Effector CD4-positive, alpha-beta T cell (primary cell): ENCODE measurements at places on chromosomes 4 and X.
A peak's percentile ranks its signal among the peaks of the same experiment; 100 is the strongest.

GRCh38 chr4:108941904-108942430 lies 179.1 kb upstream of the ETNPPL start:
- DNase-seq: no peak

GRCh38 chr4:74473155-74473811 lies 28.3 kb downstream of the AREG start:
- no peak for DNase-seq

DNA sequence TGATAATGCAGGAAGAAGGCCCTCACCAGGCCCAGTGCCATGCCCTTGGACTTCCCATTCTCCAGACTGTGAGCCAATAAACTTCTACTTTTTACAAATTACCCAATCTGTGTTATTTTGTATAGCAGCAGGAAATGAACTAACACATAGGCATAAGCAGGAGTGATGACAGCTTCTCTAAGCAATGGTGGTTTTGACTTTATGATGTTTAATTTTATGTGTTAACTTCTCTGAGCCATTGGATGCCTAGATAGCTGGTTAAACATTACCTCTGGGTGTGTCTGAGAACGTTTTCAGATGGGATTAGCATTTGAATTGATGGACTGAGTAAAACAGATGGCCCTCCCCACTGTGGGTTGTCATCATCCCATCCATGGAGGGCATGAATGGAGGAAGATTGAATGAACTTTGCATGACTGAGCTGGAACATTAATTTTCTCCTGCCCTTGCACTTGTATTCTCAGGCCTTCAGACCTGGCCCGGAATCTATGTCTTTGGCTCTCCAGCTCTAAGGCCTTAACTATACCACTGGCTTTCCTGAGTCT lies 13.9 kb upstream of the PDLIM3 start:
- no peak for DNase-seq

GRCh38 chrX:153800177-153800722 lies 5.8 kb downstream of the SSR4 start:
- DNase-seq: no peak

DNA sequence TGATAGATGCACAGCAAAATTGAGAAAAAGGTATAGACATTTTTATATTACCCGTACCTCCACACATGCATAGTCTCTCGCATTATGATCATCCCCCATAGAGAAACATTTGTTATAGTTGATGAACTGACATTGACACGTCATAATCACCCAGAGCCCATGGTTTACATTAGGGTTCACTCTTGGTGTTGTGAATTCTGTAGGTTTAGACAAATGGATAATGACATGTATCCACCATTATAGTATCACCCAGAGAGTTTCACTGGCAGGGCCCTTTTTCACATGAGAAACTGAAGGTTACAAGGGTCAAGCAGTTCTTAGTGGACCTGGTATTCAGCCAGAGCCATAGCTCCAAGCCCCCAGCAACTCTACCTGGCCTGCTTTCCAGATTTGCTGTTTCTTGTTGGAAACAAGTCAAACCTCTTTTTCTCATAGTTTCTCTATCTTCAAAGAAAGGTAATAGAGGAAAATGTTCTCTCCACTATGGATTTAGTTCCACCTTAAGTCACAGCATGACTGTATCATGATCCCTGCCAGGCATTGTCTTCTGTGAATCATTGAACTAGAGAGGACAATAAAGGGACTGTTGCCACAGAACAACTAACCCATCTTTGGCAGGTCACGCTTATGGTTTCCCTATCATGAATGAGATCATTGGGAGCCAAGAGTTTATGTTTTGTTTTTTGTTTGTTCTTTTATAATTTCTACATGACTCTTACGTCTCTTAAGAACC lies 64.0 kb downstream of the HHIP start:
- no peak for DNase-seq

GRCh38 chrX:72262077-72262476 lies 15.0 kb downstream of the RPS4X start:
- DNase-seq: no peak

GRCh38 chr4:73005514-73005913 lies 64.0 kb downstream of the COX18 start:
- no peak for DNase-seq

DNA sequence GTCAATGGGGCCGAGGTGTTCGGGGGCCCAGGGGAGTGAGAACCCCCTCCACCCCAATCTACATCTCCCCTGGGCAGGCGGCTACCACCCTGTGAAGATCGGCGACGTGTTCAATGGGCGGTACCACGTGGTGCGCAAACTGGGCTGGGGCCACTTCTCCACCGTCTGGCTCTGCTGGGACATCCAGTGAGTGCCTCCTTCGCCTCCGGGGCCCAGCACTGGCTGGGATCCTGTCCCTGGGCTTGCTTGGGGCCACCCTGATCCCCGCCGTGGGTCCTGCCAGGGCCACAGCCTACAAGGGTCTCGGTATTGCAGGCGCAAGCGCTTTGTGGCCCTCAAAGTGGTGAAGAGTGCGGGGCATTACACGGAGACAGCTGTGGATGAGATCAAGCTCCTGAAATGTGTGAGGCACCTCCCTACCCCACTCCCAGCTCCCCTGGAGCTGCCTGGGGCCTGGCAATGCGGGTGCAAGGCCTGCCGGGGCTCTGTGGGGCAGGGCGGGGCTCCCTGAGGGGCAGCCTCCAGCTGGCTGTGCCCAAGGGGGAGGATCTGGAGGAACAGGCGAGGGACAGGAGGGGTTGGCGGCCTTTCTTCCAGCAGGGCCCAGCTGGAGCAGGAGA lies 697 bp downstream of the SRPK3 start:
- no peak for DNase-seq

DNA sequence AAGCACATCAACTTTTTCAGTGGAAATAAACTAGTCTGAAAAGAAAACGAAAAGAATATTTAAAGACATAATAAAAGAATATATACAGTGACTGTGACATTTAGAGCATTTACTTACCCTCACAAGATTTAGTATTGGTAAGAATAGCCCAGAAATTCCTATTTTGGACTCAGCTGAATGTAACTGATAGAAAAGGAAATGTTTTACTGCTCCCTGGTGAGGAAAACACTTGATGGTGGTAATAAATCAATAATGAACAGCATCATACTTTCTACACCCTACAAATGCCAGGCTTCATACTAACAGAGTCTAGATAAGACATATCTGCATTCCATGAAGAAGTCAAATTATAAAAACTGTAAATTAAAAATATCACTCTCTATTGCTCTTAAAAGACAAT lies 753.5 kb upstream of the PCDH10 start:
- no peak for DNase-seq

DNA sequence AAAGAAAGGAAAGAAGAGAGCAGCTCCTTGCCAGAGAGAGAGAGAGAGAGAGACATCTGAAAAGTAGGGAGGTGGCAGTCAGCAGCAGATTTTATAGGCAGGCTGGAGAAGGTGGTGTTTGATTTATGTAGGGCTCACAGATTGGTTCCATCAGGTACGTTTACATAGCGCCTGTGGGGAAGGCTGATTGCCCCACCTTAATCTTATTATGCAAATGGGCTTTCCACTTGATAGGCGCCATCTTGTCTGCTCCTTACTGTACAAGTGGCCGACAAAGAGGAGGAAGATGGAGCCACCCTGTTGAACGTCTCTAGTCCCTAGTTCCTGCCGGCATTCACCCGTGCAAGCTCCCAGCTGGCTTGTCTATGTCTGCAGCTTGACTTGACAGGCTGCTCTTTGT lies 49.1 kb upstream of the DHRSX start:
- no peak for DNase-seq

- no peak for DNase-seq
These were observed 14.6 kb downstream of the PSAPL1 start for GRCh38 chr4:7419961-7420660.

- DNase-seq: no peak
These were observed 30.8 kb downstream of the NOP14 start for GRCh38 chr4:2932321-2932950.

- no peak for DNase-seq
These were observed 41.0 kb downstream of the IRF2 start for GRCh38 chr4:184433258-184433892.

- no peak for DNase-seq
These were observed 98.8 kb upstream of the STX18 start for GRCh38 chr4:4640692-4641091.

DNA sequence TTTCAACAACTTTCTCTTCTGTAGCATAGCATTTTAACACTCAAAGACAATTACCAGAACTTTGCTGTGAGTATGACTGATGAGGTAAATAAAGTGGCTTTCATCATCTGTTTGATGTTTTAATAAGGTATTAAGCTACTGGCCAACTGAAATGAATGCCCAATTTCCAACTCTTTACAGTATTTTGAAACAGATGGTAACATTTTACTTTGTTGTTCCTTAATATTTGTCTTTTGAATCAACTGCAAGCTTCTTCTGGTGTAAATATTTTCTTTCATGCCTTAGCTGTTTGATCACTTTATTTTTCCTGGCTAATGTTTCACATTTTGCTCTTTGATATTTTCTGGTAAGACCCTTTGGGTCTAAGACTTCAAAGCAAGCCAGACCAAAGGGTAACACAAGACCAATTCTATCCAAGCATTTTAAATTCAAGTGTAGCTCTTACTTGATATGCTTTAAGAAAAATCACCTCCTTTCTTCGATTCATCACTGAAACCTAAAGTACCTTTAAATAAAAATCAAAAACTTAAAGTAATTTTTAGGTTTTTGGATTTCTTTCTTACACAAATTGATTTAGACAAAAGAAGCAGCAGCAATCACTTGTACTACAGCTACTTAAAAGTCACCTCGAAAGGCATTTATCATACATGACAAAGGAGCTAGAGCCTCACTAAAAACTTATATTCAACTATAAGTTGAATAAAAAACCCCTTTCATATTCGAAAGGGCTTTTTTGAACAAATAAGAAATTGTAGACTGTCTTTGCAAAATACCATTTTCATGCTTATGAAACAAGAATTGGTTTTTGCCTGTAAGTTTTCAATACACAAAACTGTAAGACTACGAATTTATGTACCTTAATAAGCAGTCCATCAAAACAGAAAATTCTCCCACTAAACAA lies 57.6 kb downstream of the TBCK start:
- no peak for DNase-seq

DNA sequence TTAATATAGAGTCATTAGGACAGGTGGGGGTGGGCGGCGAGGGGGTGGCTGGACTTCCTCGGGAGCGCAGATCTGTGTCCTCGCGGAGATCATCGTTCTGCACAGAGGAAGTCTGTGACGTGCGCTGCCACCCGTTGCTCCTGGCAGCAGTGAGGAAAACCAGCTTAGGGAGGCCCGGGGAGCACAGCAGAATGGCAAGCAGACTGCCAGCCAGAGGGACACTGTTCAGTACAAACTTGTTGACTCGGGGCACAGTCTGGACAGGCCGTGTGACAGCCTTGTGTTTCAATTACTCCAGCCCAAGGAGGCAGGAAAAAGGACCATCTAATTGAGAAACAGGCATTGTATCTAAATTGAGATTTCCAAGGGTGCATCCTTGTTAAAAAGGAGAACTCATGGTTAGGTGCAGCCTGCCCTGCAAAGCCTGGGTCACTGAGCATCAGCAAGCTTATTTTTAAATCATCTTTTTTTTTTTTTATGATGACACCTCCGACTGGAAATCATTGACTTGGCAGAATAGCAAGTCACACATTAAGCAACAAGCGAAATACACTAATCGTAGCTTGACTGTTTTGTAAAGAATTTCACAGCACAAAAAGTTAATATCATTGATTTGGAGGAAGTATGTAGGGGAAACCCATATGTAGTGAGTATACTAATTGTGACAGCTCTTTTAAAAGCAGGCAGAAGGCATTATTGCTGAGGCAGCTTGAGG lies 512.0 kb upstream of the FAT1 start:
- no peak for DNase-seq

DNA sequence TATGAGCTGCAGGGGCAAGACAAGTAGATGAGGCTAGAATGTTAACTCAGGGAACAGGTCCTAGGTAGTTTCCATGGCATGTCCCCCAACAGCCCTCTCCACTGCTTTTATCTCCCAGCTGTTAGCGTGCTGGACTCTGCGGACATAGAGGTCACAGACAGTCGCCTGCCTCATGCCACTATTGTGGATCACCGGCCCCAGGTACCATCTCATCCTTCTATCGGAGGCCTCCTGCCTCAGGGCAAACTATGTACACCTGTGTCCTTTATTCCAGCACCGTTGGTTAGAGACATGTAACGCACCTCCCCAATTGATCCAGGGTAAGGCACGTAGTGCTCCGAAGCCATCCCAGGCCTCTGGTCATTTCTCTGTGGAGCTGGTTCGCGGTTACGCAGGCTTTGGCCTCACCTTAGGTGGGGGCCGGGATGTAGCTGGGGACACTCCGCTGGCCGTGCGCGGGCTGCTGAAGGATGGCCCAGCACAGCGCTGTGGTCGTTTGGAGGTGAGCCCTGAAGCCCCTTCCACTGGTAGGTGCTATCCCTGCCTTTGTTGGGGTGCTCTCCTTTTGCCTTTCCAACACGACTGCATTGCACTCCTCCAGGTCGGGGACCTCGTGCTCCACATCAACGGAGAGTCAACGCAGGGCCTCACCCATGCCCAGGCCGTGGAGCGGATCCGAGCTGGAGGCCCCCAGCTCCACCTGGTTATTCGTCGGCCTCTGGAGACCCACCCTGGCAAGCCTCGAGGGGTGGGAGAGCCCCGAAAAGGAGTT lies 2.2 kb downstream of the MAGIX start:
- no peak for DNase-seq

- no peak for DNase-seq
These were observed 126.6 kb downstream of the PLS3 start for GRCh38 chrX:115687595-115687994.

DNA sequence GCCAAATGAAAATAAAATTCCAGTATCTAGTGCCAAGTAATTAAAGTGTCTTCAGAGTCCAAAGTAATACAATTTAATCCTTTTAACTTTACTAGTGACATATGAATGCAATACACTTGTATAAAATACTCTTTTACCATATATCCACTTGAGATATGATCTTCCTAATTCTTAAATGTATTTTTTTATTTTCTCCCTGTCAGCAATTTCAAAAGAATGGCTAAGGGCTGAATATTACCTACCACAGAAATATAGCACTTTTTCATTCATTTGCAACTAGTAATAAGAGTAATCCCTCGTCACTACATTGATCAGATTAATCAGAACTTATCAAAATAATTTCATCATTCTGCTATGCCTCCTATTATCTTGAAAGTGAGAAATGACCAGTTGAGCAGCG lies 10.1 kb upstream of the TBX22 start:
- DNase-seq: no peak

- no peak for DNase-seq
These were observed 296.5 kb upstream of the CLNK start for GRCh38 chr4:10981096-10981495.

- DNase-seq: peak; percentile 56
These were observed 14.0 kb upstream of the ZCCHC18 start for GRCh38 chrX:104098151-104098808.

DNA sequence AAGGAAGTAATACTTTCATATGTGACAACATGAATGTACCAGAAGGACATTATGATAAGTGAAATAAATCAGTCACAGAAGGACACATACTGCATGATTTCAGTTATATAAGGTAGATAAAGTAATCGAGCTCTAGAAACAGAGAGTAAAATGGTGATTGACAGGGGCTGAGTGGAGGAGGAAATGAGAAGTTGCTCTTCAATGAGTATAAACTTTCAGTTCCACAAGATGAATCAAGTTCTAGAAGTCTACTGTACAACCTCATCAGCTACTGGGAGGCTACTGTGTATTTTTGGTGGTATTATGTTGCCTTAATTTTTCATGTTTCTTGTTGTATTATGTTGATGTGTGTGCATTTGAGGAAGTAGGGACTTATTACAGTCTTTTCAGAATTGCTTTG lies 270.9 kb upstream of the GRIA3 start:
- DNase-seq: no peak
